Karpas-422 (cell line): ENCODE measurements at places on chromosomes 5 and 9.
A peak's percentile ranks its signal among the peaks of the same experiment; 100 is the strongest.

- DNase-seq: no peak
Observed at GRCh38 chr5:2718115-2718514, 33.4 kb downstream of the IRX2 start.

DNA sequence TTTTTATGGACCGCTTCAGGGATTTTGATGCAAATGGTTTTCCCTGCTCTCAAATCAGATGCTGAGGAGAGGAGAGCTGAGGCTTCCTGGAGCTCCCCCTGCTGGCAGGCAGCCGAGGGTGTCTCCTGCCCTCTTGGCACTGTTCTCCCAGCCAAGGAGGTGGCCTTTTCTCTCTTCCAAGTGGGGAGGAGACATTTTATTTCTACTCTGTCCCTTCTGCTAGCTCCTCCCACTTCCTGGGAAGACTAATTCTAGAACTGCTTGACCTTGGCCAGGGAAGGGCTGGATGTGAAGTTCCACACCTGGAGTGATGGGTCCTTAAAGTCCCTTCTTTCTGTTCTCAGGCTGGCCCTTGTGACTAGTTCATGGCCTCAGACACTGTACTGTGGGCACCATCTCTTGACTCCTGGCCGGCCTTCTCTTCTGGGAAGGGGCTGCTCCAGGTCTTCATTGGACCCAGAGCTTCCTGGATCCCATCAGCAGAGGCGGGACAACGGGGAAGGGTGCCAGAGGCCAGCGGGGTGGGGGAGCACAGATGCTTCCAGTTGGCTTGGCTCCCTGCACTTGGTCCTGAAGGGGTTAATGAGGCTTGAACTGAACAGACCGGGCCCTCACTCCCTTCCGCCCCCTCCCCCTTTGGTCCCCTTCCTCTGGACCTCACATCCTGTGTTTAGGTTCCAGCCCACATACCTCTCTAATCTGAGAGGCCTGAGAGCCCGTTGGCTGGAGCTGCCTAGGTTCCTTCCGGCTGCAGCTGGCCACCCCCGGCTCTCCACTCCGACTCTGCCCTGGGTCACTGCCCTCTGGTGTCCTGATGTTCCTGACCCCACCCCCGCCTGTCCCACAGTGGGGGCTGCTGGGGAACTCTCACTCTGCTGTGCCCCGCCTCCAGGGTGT is 32.1 kb downstream of the PTPA start:
- peak; percentile 92 for DNase-seq

DNA sequence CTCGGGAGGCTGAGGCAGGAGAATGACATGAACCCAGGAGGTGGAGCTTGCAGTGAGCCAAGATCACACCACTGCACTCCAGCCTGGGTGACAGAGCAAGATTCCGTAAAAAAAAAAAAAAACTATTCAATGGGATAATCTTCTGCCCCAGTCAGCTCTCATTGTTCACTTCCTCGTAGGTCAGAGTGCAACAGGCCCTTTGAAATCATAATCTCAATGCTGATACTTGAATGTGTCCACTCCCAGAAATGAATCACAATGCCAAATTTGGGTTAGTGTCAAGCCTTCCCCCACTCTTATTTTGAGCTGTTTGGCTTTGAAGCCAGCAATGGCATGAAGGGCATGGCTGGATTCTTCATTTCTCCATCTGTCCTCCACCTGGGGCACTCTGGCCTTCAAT is 610.3 kb upstream of the KLF4 start:
- DNase-seq: no peak

DNA sequence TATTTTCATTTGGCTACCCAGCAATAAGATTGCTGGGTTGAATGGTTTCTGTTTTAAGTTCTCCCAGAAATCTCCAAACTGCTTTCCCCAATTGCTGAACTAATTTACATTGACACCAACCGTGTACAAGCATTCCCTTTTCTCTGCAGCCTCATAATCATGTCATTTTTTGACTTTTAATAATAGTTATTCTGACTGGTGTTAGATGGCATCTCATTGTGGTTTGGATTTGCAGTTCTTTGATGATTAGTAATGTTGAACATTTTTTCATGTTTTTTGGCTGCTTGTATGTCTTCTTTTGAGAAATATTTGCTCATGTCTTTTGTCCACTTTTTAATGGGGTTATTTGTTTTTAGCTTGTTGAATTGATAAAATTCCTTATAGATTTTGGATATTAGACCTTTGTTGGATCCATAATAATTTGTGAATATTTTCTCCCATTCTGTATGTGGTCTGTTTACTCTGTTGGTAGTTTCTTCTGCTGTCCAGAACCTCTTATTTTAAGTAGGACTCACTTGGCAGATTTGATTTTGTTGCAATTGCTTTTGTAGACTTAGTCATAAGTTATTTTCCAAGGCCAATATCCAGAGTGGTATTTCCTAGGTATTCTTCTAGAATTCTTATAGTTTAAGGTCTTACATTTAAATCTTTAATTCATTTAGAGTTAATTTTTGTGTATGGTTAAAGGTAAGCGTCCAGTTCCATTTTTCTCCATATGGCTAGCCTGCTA is 793.7 kb downstream of the BRINP1 start:
- DNase-seq: no peak

DNA sequence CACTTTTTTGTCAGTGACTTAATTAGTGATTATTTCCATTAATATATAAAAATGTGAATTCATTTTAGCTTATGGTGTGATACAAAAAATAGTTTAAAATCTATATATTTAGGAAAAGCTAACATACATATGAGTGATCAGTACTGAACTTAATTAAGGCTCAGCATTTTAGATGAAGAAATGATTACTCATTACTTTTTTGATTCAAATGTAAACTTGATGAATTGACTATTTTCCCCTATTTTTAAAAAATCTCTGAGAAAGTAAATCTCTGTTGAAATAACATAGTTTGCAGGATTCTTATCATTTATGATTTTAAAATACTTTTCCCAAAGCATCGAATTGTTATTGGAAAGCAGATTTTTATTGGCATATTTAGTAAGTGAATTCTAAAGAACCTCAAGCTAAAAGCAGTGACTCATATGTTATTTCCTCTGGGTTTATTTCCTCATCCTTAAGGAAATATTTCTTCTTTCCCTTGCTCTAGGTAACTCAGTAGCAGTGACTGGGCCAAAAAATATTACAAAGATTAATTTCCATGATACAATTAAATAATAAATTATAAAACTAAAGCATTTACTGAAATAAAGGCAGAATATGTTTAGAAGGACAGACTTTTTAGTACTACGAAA is 290.6 kb downstream of the FER start:
- no peak for DNase-seq

GRCh38 chr5:127074466-127074865 is 1.2 kb upstream of the C5orf63 start:
- DNase-seq: no peak

DNA sequence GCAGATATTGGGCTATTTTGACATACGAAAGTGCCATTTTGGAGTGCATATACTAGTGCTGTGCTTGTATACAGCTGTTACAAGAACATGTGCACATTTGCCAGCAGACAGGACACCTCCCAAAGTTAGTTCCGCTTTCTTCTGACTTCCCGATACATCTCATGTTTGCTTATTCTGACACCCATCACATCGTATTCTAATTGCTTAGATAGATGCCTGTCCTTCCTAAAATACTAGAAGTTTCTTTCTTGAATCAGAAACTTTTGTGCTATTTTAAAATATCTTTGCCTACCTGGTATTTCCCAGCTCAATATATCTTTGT is 177.8 kb downstream of the TTLL11 start:
- DNase-seq: peak; percentile 78

DNA sequence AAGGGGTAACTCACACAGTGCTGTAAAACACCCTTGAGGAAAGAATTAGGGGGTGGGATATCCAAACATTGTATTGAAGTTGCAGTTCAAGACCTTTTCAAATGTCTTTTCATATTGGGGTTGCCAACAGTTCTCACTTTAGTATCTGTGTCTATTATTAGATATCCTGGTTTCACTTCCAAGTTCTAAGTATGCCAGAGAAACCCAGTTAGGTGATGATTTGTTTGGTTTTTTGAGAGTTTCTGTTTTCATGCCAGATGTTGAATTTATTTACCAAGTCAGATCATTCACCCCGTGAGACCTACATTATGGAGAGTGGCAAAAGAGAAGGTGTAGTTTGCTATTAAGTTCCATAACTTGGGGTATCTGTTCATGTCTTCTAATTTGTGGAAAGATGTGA is 64.5 kb downstream of the C9orf152 start:
- peak; percentile 83 for DNase-seq

- DNase-seq: no peak
Observed at GRCh38 chr9:104750185-104750767, 2.8 kb downstream of the NIPSNAP3A start.

DNA sequence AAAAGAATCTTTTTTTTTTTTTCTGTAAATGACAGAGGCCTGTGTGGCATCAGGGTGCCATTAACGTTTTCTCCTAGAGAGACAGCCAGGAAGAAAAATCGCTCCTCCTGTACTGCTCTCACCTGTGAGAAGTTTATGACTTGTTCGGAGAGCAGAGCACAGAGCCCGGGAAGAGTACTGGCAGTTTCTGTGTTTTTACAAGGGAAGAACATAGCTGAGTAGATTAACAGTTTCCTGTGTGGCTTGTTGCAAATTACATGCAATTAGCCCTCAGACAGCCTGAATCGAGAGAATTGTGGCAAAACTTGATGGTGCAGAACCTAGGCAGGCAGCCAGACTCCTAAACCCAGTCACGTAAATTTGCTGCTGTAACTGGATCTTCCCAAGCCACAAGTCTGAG is 32.1 kb downstream of the PRKACG start:
- no peak for DNase-seq

DNA sequence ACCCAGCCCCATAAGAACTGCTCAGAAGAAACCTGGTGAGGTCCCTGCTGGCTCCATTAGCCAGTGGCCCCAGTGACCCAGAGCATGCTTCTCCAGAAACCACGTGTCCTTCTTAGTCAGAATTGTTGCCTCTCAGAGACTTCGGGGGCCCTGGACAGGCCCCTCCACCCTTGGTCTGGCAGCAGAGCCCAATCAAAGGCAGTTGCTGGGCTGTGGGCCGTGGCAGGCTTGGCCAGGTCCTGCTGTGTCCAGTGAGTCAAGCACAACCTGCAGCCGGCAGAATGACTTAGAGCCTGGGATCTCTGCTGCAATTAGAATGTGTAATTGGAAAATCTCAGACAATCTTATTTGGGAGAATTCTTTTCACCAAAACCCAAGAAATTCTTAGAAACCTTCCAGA is 502.0 kb upstream of the KLF4 start:
- DNase-seq: no peak

GRCh38 chr9:104836235-104836634 is 72.3 kb downstream of the NIPSNAP3B start:
- DNase-seq: no peak

GRCh38 chr9:69916950-69917349 is 96.3 kb downstream of the CFAP95 start:
- DNase-seq: no peak

DNA sequence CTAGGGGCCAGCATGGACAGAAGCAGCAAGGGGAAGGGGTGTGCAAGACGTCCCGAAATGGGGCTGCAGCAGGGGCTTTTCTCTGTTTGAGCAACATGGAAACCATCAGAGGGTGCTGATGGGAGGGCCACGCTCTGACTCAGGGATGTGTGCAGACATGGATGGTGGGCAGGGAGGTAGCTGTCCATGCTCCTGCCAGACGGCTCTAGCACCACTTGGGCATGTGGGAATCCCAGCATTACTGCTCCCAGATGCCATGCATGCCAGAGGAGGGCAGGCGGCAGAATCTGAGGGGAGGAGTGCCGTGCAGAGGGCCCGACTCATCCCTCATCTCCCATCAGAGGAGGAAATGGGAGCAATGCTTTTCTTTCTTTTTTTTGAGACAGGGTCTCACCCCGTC is 45.6 kb upstream of the SLC25A51 start:
- DNase-seq: no peak

GRCh38 chr9:116101516-116101915 is 52.1 kb upstream of the PAPPA start:
- no peak for DNase-seq

GRCh38 chr5:150499437-150499956 is 8.4 kb upstream of the NDST1 start:
- DNase-seq: no peak
